ENCODE measurements at places on chromosomes 2 and 18.

- peak; percentile 66 for DNase-seq
Measured at GRCh38 chr2:36379710-36380448, 24.3 kb downstream of the CRIM1 start.

DNA sequence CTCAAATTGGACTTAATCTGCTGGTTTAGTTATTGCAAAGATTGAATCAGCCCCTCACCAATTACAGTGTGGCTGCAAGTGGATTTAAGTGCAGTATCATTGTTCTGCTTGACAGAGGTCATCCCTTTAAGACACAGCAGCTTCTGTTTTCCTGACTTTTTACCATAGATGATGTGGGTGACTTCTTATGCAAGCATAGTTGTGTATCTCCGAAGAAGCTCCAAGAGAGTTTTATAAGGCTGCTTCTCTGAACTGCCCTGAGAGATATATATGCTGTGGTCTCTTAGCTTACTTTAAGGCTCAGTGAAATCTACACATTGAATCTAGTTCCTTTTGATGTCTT, 3.5 kb downstream of the TRIB2 start:
- no peak for DNase-seq

GRCh38 chr18:79483971-79484491, 88.3 kb downstream of the NFATC1 start:
- DNase-seq, result no peak

GRCh38 chr2:238846378-238846627, 1.6 kb upstream of the TWIST2 start:
- no peak for DNase-seq

- DNase-seq, result no peak
Measured at GRCh38 chr2:195659114-195659513, 2.1 kb downstream of the SLC39A10 start.

DNA sequence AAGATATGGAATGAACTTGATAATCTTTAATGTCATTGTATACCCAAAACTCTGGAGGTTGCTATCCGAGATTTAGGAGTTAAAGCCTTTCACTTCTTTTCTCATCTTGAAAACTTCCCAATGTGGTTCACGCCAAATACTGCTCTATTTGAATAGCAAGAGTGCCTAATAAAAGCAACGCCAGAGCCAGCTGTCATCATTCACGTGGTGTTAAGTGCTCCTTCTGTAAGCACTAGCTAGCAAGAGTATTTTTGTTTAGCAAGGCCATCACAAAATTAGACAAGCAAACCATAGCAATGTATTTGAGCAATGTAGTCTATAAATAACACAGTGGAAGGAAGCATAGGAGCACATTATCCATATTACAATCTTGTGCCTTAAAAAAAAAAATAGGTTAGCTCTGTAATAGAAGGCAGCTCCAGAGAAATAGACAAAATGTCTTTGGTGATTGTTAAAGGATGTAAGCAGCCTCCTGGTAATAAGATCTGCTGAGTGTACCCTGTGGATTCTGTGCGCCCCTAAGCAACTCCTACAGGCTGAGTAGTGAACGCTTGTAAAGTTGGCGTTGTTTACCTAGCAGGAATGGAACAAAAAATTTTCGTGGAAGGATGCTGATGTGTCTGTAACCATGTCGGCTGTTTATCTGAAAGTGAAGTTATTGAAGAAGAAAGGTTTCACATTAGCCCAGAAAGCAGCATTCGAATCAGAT, 518.0 kb downstream of the CNTNAP5 start:
- DNase-seq, result no peak

GRCh38 chr2:237341872-237342271, 72.1 kb downstream of the COL6A3 start:
- no peak for DNase-seq

DNA sequence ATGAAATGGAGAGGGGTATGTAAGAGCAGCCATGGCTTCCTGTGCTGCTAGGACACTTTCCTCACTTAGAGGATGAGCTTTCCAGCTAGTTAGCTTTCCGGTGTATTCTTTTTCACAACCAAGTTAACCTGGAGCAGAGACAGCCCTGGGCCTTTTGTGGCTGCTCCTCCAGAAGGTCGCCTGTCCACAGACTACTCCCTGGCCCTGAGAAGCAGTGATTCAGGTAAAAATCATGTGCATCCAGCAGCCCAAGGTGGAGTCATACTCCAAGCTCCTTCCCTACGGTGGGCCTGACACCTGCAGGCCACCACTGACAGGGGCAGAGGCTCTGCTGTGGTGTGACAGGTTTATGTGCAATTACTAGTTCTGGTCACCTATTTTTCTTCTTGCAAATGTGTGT, 187.2 kb downstream of the ANKRD30B start:
- DNase-seq, result no peak

DNA sequence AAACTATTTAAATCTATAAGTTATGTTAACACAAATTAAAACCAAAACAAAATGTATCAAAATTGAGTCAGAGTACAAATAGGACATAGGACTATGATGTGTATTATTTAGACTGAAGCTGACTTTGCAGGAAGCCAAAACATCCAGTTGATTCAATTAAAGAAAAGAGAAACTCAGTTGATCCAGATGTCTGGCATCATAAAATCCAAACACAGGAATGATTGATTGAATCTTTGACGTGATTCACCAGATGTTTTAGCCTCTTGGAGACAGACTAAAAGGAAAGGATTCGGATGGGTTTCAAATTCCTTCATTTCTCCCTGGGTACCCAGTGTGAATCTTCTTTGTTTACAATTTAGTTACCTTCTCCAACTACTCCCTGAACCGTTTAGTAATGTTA, 272.9 kb downstream of the IRS1 start:
- DNase-seq, result no peak

GRCh38 chr2:55009277-55010060, 40.8 kb downstream of the RTN4 start:
- DNase-seq, result no peak

DNA sequence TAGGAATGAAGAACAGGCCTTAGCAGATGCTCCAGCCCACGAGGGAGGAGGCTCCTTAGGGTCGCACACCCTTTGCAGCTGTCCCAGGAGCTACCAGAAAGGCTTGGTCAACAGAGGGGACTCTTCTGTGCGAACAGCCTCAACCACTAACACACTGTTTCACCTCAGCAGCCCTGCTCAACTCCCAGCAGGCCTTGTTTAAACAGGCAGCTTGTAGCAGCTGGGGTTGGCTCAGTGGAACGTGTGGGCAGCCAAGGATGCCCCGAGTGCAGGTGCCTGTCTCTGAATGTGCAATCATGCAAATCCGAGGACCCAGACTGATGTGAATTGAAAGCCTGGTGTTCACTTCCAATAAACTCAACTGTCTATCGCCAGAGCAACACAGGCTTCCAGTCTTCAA, 88.7 kb upstream of the CXCR4 start:
- DNase-seq, result no peak

GRCh38 chr2:82411071-82411470, 2048.0 kb downstream of the SUCLG1 start:
- no peak for DNase-seq

GRCh38 chr2:40346535-40347354, 105.1 kb downstream of the SLC8A1 start:
- DNase-seq, result no peak

DNA sequence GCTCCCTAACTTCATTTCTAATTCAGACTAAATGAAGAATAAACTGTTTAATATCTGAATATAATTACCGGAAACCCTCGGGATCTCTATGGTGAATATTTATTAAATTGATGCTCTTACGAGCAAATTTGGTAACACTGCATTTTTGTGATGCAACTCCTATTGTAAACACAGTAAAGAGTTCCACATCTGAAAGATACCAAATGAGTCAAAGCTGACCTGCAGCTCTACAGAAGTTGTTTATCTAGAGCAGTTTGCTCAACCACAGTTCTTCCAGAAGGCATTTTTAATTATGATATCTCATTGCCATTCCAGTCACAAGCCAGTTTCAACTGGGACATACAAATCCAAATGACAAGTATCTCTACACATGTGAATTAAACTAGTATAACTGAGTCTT, 129.7 kb downstream of the PKP4 start:
- no peak for DNase-seq

GRCh38 chr2:45119855-45120254, 110.6 kb upstream of the SIX2 start:
- DNase-seq, result peak; percentile 92

- peak; percentile 65 for DNase-seq
Measured at GRCh38 chr2:229586746-229587705, 127.3 kb downstream of the DNER start.

DNA sequence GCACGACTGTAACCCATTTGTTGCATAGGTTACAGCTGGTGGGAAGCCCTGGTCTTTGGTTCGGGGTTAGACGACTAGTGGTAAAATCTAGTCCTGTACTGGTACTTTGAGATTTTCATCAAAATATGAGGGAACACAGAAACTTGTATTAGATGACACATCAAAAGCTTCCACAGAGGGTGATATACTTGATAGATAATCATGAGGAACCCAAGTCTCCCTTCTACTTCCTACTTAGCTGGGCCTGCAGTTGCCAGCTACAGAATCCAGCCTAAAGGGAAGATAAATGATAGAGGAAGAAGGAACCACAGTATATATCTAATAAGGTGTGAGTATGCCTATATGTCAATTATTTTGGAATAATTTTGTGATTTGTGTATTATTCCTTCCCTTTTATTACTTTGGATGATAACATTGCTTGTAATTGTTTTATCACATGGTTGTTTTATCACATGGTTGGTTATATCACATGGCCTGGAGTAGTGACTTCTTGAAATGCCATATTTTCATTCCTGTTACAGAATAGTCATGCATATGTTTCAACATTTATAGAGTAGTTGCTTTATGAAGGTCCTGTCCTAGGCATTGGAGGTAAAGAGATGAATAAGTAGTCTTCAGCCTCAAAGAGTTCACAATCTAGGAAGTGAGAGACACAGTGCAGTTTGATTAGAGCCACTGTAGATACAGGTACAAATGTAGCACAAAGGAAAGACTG, 2.9 kb downstream of the AGPS start:
- DNase-seq, result no peak

DNA sequence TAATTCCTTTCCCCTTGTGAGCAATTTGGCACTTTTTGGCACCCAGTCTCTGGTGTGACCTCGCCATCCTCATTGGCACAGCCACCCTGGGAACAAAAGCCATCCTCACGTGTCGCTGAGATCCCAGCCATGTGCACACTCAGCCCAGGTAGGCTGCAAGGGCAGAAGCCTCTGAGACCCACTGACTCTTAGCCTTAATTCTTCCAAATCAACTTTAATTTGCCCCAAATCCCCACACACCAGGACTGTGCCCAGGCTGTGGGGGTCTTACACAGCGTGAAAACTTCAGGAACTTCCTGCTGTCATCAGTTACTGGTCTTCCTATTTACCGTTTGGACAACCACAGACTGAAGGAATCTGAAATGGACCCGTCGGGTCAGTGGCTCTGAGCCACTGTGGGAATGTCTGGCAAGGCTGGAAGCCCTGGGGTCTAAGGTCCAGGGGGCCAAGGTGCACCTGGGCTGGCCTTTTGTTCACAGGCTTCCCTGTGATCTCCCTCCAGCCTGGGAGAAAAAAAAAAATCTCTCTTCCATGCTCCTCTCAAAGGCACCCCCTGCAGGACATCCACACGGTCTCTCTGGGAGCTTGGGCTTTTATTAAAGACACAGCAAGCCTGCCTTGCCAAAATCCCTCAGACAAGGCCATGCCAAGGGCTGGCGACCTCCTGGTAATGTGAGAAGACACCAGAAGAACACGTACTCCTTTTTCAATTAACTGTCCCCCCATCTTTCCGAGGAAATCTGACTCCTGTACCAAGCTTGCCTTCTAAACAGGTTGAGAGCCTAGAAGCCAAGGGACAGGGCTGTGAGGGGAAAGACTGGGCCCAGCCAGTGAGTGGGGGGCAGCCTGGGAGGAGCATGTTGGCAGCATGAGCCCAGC, 42.1 kb upstream of the LAPTM4A start:
- no peak for DNase-seq

GRCh38 chr18:78652001-78652545, 327.5 kb upstream of the SALL3 start:
- no peak for DNase-seq

DNA sequence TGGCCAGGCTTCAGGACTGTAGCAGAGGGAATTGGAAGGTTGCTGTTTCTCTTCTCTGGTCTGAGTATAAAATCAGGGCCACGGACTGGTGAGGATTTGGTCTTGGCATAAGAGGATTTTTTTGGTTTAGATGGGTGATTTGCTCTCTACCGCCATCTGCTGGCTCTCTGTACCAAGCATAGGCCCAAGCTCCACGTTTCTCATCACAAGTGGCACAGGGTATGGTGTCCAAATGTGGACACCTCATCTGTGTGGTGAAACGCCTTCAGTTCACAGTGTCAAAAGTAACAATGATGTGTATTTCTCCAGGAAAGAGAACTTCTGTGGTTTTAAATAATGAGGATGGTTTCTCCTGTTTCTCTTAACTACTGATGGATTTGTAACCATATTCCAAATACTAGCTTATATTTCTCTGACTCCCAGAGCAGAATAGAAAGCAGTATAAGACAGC, 115.1 kb downstream of the EML6 start:
- DNase-seq, result peak; percentile 45

DNA sequence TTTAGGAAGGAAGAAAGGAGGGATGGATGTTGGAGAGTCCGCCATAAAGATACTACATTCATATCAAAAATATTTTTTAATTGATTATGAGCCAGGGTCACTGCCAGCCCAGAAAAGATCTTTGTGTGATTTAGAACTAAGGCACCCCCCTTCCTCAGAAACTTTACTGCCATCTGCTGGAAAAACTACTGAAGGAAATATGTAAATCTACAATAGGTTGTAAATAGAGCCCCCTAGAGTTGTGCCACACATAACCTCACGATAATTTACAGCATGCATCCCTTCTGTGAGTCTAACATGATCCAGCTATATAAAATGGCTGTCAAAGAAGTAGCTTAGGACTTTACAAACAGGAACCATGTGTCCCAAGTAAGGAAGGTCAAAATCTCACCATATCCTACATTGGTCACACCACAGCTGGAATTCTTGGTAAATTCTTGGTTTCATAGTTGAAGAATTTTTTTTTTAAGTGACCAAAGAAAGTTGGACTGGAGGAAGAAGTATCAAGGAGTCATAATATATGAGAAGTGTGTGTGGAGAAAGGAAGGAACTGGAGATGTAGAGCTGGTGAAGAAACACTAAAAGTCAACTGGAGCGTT, 152.5 kb downstream of the CYP26B1 start:
- DNase-seq, result peak; percentile 51

GRCh38 chr2:231674587-231675338, 33.6 kb upstream of the PTMA start:
- peak; percentile 32 for DNase-seq

Measured in RCC 7860 (cell line).